ENCODE measurements at places on chromosomes 6 and 20. TPM values are rescaled to one million over a fixed set of nuclear protein-coding genes. Genes with fewer than 3 reads are reported as not detected.
A peak's percentile ranks its signal among the peaks of the same experiment; 100 is the strongest.

The BTNL2 gene
- not detected for total RNA-seq

The CGAS gene
- total RNA-seq = 0.58 TPM

GRCh38 chr6:33904050-33904746 is 100.4 kb upstream of the MLN start:
- ATAC-seq = peak; percentile 34

DNA sequence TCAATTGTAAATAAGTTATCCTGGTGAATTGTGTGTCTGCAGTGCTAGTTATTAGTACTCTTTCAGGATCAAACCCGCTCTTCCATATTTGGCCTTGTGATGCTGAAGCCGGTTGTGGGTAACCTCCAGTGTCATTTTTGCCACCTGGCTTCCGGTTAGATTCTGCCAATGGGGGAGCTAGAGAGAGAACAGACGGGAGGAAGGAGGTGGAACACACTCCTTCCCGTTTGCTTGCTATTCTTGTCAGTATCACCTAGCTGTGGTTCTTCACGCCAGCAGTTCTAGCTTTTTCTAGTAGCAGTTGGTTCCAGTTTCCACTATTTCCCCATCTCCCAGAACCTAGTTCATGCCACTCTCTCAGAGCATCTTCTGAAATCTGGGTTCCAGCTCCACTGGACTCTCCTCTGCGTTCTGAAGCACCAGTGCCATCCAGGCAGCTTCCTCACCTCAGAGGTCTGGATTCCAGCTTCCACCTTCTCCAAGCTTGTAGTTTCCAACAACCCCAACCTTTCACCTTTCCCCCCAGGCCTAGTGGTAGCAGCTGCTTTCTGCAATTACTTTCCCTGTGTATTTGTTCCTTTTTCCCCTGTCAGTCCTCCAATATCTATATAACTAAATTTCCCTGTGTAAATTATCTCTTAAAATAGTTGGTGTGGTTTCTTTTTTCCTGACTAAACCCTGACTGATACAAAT is 46.9 kb upstream of the LOC128125822 start:
- ATAC-seq = no peak

DNA sequence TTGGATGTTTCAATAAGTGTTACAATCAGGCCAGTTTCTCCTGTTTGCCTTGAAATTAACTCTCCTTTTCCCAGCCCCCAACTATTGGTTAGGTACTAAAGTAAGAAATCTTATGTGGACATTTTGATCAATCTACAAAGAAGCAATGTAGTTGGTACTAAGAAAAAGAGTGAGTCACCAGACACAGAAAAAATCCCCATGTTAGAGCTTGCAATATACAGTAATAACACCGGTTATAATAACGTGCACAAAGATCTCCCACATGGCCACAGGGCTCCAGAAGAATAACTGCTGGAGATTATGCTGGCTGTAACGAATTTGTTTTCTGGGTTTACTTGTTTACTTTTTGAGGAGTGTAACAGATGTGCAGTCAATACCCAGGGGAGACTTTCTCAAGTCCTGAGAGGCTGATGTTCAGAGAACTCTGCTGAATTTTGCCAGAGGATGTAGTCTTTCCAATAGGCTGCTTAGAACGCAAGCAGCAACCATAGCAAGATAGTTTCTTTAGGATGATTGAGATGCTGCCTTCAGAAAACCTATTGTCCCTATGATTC is 166.2 kb upstream of the SPACA1 start:
- peak; percentile 35 for ATAC-seq

The SMPDL3A gene
- total RNA-seq = 24.4 TPM

DNA sequence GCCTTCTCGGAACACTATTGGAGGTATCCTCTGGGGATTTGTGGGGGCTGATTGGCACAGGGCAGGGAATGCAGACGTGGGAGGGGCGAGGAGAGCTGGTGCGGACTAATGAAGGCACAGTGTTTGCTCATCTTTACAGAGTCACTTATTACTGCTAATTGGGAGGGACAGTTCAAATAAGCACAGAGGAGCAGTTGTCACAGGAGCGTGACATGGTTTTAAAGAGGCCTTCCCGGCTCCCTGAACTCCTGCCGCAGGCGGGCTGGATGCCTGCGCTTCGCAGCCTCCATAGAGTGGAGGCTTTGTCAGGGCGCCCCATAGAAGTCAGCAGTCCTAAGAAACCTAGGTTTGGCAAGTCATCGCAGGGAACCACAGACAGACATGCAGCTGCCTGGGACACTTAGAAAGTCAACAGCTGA is 149.6 kb downstream of the LINC00237 start:
- ATAC-seq = no peak

GRCh38 chr6:163745536-163746400 is 331.2 kb downstream of the QKI start:
- ATAC-seq = peak; percentile 97

DNA sequence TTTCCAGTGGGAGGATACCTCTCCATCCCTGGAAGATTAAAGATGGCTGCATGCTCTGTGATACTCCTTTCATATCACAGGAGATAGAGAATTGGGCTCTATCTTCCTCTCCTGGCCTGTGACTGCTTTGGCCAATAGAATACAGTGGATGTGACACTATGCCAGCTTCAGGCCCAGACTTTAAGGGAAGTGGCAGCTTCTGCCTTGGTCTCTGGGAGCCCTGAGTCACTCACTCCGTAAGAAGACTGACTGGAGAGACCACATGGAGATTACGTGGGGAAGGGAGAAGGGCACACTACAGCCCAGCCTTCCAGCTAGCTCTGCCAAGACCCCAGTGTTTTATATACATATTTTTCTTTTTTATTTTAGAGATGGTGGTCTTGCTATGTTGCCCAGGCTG is 10.4 kb upstream of the MMP9 start:
- ATAC-seq = no peak

DNA sequence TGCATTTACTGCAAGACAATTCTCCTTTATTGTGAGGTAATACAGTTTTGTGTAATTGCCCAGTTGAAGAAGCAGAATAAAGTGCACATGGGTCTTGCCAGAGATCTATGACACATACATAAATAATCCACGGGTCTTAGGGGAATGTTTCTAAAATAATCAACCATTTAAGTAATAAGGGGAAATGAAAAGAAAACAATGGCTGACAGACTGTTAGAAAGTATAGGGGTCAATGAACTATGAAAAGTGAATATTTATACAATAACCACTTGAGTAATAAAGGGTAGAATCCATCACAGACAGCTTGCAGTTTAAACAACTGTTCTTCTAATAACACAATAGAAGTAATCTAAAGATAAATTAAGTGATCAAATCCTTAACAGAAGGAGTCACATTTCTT is 477.2 kb downstream of the EYS start:
- peak; percentile 88 for ATAC-seq

The ETV7 gene
- 0.14 TPM for total RNA-seq

The ULBP3 gene
- 19.1 TPM for total RNA-seq

DNA sequence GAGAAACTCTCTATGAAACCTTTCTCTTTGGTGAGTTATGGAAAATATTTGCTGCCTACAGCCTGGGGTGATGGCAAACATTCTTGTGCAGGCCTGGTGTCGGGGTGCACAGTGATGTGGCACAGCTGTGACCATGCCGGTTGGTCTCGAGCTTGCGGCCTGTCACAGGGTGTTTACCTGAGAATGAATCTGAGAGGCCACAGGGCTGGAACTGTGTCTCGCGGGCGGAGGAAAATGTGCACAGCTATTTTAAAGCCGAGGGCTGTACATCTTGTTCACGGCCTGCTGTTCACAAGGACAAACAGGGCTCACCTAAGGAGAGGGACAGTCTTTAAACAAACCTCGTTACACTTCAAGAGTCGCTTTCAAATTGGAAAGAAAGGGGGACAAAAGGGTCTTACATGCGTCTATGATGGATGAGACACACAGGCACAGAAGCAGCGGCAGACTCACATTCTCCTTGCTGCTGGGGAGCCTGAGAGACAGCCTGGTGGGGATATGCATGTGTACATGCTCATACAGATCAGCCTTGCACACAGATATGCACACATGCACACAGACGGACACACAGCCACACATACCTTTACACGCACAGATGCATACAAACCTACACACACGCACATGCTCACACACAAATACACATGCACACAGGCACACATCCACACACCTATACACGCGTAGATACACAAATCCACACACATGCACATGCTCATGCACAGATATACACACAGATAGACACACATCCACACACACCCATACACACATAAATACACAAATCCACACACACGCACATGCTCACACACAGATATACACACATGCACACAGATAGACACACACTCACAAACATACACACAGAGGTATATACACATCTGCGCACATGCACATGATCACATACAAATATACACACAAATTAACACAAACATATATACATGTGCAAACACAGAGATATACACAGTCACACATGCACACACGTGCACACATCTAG is 69.6 kb upstream of the FOXA2 start:
- ATAC-seq = no peak

The TXLNB gene
- total RNA-seq = 0.36 TPM

GRCh38 chr6:62968834-62969233 is 242.4 kb upstream of the FKBP1C start:
- peak; percentile 74 for ATAC-seq

The ZC3H12D gene
- total RNA-seq = 0.30 TPM

The PSORS1C2 gene
- total RNA-seq = not detected

The RALY gene
- 67.3 TPM for total RNA-seq

- ATAC-seq = no peak
Measured at GRCh38 chr20:20551409-20551808, 161.0 kb downstream of the RALGAPA2 start.

The EGFL8 gene
- 12.3 TPM for total RNA-seq

The ARHGAP40 gene
- not detected for total RNA-seq

DNA sequence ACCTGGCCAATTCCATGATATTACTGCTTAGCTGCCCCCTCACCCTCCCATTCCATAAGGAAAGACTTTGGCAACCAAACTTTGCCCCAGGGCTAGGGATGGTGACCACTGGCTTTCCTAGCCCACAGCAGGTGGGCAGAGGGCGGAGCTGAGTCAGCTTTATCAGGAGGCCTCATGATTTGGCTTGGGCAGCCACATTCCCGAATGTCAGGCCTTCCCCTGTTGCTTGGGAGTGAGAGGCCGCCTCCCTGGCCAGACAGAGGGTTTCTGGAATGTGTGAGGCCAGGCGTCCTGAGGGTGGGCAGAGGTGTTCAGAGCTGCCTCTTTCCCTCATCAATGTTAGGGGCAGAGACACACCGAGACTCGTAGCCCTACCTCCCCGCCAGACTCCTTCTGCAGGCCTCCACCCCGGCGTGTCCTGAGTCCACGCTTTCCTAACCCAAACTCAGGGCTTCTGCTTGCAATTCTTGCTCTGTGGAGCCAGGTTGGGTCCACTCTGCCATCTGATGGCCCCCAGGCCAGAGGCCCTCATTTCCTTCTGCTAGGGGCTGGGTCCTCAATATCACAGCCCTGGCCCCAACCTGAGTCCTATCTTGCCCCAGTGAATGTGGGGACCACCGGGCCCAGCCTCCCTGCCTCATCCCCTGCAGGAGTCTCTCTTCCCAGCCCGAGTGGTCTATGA is 19.3 kb downstream of the UQCC2 start:
- no peak for ATAC-seq

The MUC22 gene
- total RNA-seq = 0.04 TPM

The EPHA7 gene
- 37.4 TPM for total RNA-seq

The HLA-DPA1 gene
- 1.2 TPM for total RNA-seq

DNA sequence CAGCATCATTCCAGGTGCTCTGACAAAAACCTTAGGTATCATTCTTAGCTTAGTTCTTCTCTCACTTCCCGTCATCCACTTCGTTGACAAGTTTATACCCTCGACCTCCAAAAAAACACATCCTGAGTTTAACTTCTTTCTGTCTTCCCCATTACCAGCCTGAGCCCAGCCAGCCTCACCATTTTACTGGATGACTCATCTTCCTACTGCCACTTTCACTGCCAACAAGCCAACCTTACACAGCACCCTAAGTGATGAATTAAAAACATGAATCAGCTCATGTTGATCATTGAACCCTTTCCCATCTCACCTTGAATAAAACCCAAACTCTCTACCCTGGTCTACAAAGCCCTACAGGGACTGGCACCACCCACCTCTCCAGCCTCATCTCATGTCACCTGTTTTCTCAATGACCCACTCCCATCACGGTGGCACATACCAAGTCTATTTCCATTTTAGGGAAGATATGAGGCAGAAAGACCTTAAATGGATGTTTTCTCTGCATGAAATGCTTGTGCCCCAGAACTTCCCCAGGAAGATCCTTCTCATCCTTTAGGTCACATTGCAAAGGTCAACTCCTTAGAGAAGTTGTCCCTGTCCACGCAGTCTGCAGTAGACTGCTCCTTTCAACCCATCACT is 9.9 kb upstream of the UST start:
- no peak for ATAC-seq

DNA sequence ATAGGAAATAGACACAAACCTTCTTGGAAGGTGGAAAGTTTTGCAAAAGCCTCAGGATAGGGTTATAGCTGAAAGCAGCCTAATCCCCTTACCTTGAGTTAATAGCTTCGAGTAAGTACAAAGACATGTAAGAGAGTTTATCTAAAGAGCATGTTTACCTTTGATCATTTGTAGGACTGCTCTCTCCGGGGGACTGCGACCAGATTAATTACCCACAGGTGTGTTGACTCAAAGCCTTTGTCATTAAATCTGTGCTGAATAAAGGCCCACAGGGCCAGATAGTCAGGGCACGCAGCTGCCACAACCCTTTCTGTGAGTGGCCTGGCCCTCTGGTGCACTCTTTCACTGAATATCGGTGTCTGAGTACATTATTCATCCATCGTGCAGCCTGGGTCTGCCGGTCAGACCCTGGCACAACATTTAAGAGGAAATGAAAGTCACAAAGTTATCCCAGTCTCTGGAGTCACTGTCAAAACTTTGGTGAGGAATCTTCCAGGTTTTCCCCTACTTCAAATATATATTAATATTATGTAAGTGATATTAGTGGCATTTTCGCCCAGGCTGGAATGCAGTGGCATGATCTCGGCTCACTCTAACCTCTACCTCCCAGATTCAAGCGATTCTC is 5.4 kb upstream of the MICA start:
- ATAC-seq = no peak

DNA sequence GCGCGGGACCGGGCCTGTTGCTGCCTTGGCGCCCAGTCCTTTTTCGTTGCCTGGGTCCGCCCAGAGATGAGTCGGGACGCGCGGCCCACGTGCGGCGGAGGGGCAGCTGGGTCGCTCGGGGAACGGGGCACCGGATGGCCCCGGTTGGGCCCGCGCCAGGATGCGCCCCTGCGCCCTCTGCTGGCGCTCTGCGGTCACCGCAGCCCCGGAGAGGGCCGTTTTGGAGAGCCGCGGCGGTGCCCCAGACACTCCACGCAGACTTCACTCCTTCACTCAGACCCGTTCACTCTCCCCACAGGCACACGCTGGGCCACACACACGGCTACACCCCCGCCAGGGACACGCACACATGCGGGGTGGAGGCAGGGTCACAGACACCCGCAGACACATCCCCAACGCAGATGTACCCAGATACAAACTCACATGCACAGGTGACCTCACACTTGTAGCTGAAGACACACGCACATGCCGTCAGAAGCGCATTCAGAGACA is 38.8 kb downstream of the SRC start:
- peak; percentile 78 for ATAC-seq

- ATAC-seq = no peak
Measured at GRCh38 chr20:21618759-21619416, 86.6 kb upstream of the PAX1 start.

- peak; percentile 51 for ATAC-seq
Measured at GRCh38 chr6:41519745-41520699, 26.2 kb upstream of the FOXP4 start.
